Transverse colon (tissue), 4 donors: ENCODE measurements at places on chromosomes 13 and 19.

GRCh38 chr19:45515081-45515624 lies 7.9 kb downstream of the VASP start:
- peak; percentile 64 for DNase-seq

DNA sequence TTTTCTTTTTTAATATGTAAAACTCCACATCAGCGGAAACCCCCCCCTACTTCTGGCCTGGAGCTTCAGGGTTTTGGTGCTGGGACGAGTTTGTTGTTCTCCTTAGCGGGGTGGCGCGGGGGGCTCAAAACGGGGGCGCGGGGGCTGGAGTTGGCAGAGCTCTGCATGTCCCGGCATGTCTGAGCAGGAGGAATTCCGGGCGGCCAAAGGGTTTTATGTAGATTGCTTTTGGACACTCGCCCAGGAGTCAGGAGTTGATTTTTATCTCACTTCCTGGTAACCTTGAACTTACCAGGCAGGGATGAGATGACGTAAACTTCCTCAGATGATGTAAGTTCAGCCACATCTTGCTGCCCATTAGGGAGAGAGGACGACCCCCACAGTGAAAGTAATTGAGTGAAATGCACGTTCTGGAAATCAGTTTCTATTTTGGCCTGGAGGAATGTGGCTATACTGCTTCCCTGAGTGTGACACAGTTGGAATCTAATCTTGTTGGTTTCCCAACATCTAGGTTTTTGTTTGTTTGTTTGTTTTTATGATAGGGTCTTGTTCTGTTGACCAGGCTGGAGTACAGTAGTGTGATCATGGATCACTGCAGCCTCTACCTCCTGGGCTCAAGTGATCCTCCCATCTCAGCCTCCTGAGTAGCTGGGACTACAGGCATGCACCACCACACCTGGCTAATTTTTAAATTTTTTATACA lies 21.0 kb upstream of the GDF15 start:
- peak; percentile 90 for DNase-seq

DNA sequence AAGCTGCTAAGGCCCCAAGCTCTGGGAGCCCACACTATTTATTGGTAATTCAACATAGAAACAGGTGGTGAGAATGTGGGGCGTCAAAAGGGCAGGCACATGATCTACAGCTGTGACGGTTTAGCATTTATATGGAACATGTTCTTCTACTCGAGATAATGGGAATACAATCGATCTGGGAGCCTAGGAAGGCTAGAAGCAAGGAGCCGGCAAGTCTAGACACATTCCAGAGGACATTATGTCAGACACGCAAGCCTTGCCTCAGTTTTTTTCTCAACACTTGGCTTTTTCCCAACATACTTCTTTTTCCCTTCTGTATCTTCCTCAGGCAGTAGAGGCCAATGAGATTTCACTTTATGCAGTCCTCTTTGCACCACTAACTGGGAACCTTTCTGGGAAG lies 315.7 kb upstream of the SLITRK5 start:
- no peak for DNase-seq

DNA sequence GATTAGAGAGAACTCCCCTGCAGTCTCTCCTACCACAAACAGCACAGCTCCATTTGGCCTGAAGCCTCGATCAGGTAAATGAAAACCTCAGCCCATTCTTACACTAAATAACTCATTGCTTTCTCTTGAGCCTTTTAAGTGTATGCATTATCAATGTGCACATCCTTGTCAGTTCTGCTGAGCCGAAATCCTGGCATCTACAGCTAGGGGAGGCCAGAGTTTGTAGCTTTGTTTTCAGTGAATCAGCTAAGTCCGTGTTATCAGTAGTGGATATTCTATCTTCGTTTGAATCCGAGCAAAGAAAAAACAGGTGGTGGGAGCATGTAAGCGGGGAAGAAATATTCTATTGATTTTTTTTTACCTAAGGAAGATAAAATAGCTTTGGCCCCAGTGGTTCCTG lies 84.4 kb downstream of the ESD start:
- no peak for DNase-seq

DNA sequence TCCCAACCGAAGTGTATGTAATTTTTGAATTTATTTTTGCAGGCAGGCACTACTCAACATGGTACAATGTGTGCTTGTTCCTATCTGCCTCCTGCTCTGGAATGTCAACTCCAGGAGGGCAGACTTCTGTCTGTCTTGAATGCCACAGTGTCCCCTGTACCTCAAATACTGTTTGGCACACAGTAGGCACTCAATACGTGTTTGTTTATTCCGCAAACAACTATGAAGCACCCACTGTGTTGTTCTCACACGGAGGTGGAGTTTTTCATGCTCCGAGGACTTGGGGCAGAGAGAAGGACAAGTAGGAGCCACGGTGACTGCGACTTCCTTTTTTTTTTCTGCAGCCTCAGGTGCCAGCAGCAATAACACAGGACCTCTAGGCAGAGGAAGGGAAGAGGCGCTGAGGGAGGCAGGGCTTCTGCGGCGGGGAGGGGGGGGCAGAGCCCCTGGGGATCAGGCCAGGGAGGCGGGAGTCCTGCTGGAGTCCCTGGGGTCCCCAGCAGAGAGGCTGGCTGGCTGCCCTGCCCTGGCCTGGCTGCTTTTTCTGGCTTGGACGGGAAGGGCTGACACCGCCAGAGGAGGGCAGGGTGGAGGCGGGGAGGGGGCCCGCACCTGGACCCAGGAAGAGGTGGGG lies 29.3 kb upstream of the TNFAIP8L1 start:
- no peak for DNase-seq

DNA sequence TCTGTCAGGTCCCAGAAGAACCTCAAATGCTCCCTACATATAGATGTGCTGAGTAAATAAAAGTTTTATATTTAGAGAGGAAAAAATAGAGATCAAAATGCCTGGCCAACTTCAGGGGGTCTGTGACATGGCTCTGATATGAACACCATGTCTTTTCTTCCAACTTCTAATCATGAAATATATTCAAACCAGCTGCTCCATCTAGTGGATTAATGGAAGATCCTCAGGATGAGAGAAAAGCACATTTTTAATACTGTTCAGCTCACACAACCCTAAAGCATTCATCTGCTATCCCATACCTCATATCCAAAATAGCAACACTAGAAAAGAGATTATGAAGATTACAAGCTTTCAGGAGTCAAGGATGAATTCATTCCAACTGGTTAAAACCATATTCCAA lies 56.0 kb upstream of the DOCK9 start:
- no peak for DNase-seq

GRCh38 chr19:6392221-6393073 lies 517 bp downstream of the GTF2F1 start:
- DNase-seq, result no peak

GRCh38 chr19:41434450-41434849 lies 5.3 kb downstream of the DMAC2 start:
- DNase-seq, result no peak

DNA sequence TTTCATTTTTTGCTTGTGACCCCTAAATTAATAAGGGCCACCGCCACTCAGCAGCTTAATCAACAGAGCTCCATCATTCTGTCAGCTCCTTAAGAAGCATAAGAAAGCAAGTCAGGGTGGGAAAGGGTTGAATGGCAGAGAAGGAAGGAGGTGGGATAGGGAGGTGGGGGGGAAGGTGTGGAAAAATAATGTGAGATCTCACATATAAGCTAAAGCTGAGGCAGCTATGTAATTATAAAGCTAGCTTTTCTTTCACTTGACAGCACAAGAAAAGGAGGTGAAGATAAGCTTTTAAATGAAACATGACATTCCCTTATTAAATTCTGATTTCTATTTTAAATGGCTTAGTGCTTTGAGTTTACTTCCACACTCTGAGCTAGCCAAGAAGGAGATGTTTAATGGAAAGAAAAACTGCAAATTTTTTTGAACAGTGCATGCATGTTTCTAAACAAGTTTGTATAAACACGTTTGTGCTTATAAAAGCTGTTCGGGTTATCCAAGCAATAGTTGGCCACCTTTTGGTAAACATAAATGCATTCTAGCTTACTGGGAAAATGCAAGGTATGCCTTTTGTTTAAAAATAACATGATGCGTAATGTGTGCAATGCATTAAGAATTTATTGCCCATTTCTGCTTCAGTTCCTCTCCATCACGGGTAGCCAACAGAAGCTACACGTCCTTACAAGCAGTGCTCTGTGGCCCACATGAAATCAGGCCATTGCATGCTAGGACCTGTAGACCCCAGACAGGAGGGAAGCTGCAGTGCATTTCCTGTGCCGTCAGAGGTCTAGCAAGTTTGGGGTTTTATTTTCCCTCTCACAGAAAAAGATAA lies 96.2 kb downstream of the LHFPL6 start:
- no peak for DNase-seq
